ENCODE measurements at places on chromosomes 5 and 9. TPM values are rescaled to one million over a fixed set of nuclear protein-coding genes. Genes with fewer than 3 reads are reported as not detected.

DNA sequence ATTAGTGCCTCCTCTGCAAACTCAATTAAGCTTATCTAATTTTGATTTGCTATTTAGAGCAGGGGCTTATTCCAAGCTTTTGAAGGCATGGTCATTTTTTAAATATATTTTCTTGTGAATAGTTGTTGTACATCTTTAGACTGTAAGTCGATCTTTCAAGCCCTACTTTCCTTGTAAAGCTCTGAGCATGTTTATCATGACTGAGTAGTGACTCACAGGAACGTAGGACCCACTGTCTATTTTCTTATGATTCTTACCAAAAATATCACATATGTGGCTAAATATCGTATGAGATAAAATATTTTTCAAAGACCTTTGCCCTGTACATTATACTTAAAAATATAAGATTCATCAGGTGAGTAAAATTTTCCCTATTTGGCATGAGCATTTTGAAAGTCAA is 440.4 kb upstream of the GRIN3A start:
- DNase-seq, result no peak

GRCh38 chr5:67395790-67396418 is 199.3 kb upstream of the CD180 start:
- DNase-seq, result no peak

DNA sequence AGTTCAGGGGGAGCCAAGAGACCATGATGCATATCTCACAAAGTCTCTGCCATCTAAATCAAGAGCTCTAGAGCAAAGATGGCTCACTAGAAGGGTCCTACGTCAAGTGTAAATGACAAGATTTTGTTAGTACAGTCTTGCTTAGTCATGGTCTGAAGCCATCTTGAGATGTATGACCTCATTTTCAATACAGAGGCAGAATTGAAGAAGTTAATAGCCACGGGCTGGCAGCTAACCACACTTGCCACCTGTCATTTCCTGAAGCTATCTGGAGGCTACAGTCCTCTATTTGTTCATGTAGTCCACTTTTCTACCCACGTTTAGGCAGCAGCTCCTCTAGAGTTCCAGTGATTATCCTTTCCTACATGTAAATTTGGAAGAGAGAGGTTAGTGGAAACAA is 231.7 kb upstream of the CDH12 start:
- DNase-seq, result no peak

DNA sequence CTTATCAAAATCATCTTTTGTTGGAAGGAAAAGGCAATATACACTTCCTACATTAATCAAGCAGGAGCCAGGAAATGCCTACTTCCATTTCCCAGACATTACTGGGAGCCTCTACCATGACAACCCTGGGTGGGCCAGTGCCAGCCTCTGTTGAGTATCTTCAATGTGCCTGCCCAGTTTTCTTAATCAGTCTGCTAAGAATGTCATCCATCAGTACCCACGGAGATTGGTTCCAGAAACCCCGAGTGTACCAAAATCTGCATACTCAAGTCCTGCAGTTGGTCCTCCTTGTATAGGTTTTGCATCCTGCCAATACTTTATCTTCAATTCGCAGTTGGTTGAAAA is 82.4 kb downstream of the MARCHF3 start:
- no peak for DNase-seq

GRCh38 chr9:96651626-96652025 is 3.5 kb downstream of the PRXL2C start:
- DNase-seq, result no peak

DNA sequence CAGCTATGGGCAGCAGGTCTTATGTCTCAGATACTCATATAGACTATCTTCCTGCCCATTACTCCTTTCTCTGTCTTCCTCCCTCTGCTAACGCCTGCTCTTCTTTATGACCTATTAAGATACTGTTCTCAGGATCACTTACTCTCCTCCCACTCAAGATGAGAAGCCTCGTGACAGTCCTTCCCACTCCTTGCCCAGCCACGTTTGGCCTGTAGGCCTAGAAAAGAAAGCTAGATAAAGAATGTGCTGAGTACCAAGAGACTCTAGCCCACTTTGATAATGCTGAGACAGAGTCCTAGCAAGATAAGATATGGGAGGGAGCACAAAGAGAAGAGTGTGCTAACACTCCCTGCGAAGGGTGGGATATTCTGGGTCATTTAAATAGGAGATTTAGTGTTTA is 6.8 kb upstream of the DENND4C start:
- DNase-seq, result no peak

IL7R gene
- total RNA-seq, result 42.5 TPM

INSL6 gene
- not detected for total RNA-seq

SLC22A4 gene
- 3.0 TPM for total RNA-seq
